ENCODE measurements at places on chromosomes 2 and 18.

DNA sequence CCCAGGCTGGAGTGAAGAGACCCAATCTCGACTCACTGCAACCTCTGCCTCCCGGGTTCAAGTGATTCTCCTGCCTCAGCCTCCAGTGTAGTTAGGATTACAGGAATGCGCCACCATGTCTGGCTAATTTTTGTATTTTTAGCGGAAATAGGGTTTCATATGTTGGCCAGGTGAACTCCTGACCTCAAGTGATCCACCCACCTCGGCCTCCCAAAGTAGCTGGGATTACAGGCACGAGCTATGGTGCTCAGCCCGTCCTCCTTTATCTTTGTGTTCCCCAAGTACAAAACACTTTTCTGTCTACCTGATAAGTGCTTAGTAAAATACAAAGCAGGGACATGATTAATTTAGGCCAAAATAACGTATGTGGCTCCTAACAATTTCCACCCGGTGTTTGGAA, 91.2 kb upstream of the STK17B start:
- DNase-seq, result no peak

- DNase-seq, result no peak
These were observed 71.2 kb downstream of the MBP start for GRCh38 chr18:77061281-77061945.

DNA sequence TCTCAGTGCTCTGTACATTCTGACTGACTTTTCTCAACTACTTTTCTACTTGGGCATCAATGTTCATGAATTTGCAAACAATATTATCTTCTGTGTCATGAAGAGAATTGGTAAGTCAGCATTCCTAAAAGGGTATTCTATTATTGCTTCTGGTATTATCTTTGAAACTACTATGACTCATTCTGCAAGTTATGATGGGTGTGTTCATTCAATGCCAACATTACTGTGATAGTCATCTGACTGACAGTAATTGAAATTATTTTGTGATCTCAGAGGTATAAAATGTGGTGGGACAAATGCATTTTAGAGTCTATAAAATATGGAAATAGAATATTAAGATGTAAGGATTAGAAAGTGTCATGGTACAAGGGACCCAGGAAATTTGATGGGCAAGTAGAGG, 736.0 kb upstream of the CELF4 start:
- no peak for DNase-seq

- DNase-seq, result no peak
These were observed 110.2 kb upstream of the PIEZO2 start for GRCh38 chr18:11259469-11260150.

DNA sequence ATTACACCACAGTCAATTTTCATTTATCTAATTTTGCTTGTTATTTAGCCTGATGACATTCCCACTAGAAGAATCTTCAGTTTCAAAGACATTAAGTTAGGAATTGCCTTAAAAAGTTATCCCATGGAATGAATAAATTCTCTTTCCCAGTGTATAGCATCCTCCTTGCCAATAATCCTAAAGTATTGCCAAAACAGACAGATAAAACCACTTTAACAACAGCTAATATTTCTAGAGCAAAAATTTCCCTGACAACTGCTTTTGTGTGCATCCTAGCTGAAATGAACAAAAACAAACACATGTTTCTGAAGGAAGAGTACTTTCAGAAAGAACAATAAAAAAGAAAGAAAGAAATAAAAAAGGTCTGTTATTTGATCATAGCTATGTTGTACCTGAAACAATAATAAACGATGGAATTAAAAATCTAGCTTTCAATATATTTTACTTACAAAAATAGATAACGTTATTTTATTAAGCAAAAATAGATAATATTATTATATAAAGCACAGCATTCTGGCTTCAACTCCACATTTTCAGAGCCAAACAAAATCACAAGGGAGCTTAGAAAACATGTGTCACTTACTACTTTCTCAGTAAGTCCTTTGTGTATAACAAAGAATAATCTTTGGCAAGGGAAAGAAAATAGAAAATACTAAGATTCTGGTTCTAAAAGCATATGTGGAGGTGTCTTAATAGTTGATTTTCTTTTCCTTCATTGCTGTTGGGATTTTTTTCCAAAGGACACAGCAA, 939.0 kb upstream of the CRIM1 start:
- DNase-seq, result no peak

DNA sequence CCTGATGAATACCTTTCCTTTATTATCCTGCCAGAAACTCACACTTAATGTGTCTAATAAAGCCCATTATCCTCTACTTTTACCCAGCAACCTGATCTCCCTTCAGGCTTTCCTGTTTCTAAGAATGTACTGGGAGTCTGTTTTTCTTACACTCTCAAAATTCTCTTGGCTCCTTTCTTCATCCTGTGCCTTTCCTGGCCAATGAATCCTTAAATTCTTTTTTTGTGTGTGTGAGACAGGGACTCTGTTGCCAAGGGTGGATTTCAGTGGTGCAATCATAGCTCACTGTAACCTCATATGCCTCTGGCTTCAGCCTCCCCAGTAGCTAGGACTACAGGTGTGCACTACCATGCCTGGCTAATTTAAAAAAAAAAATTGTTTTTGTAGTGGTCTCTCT, 72.7 kb downstream of the MAP2 start:
- no peak for DNase-seq

GRCh38 chr2:72605836-72606442, 219.9 kb downstream of the EXOC6B start:
- DNase-seq, result peak; percentile 6

DNA sequence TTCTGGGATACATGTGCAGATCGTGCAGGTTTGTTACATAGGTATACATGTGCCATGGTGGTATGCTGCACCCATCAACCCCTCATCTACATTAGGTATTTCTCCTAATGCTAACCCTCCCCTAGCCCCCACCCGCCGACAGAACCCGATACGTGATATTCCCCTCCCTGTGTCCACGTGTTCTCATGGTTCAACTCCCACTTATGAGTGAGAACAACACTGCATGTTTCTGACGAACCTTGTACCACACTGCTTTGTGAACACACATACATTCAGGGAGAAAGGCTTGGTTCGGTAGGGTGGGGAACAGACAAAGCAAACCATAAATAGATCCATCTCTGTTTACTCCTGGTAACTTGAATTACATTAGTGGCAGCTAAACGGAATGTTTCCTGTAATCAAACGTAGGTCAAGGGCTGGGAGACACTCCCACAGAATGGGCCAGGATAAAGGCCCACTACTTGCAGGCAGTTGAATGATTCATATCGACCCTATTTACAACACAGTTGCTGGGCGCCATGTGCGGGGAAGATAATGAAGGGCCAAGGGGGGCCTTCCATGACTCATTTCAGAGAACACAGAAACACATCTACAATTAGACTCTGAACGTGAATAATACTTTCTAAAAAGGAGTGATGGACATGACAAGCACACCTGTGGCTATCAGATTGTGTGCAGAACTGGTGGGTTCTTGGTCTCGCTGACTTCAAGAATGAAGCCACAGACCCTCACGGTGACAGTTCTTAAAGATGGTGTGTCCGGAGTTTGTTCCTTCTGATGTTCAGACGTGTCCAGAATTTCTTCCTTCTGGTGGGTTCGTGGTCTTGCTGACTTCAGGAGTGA, 56.8 kb upstream of the KIDINS220 start:
- DNase-seq, result no peak

DNA sequence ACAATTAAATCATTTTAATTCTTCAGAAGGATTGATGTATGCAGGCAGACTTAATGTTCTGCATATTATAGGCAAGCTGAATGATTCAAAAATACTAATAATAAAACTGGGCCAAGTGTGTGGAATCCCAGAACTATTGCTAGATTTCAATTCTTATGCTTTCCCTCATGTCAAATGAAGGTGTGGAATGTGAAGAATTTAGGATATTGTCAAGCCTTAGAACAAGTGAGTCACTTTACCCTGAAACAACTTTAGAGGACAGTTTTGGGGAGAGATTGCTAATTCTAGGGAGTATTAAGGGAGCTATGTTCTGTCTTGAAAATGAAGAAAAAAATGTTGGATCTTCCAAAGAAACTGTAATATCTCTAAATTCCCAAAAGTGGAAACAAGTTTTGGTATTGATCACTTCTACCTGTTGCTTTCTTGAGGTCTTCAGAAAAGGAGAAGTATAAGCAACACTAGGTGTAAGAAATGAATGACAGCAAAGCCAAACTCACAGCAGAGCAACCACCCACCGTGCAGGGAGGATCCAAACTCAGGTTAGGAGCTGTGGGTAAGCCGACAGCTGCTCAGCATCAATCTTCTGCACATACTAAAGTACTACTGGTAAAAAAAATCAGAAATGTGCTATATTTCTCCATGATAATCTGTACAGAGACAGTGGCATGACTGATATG, 818.1 kb downstream of the SLC4A3 start:
- no peak for DNase-seq

DNA sequence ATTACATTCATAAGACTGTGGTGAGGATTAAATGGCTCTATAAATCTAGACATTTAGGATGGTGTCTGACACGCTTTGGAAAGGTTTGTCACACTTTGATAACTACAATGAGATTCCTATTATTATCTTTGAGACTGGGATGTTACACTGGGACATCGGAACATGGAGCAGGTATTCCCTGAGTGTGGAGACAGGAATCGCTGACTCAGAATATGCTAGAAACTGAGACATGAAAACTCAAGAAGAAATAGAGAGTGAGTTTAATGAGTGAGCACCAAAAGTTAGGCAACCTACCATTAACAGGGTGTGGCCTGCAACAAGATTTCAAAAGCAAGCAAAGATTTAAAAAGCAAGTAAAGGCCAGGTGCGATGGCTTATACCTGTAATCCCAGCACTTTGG, 145.4 kb downstream of the TMEFF2 start:
- no peak for DNase-seq

- DNase-seq, result no peak
These were observed 99.8 kb downstream of the AKAIN1 start for GRCh38 chr18:5097116-5097703.

GRCh38 chr2:22377268-22377667, 1007.7 kb upstream of the KLHL29 start:
- DNase-seq, result no peak

Data from NCI-H510A treated with DMSO at 0.1 percent for 48 hours (cell line).